ENCODE measurements at places on chromosomes 13 and 19.
A peak's percentile ranks its signal among the peaks of the same experiment; 100 is the strongest.

DNA sequence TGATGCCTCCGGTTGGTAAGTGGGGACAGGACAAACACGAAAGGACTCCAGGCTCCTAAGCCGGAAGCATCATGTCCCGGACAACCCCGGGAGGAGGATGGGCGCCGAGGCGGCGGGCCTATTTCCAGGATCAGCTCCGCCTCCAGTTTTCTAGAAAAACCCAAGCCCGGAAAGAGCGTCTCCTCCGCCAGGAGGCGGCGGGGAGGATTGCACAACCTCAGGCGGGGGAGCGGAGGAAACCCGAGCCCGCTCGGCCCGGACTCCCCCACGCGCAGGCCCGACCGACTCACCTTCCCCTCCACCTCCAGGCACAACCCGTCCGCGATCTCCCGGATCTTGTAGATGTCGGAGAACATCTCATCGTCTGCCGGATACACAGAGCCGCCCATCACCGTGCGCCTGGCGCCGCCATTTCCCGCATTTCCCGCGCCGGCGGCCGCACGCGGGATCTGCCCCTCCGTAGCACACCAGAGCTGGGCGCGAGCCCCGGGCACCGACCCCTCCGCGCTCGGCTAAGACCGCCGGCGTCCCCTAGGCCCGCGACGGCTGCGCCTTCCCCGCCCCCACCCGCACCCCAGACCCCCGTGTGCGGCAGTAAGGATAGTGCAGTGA, 455 bp downstream of the TPT1 start:
- DNase-seq, result peak; percentile 80

GRCh38 chr13:31385540-31385939, 185.8 kb downstream of the B3GLCT start:
- DNase-seq, result no peak

GRCh38 chr13:73902296-73902695, 231.9 kb downstream of the KLF12 start:
- no peak for DNase-seq

DNA sequence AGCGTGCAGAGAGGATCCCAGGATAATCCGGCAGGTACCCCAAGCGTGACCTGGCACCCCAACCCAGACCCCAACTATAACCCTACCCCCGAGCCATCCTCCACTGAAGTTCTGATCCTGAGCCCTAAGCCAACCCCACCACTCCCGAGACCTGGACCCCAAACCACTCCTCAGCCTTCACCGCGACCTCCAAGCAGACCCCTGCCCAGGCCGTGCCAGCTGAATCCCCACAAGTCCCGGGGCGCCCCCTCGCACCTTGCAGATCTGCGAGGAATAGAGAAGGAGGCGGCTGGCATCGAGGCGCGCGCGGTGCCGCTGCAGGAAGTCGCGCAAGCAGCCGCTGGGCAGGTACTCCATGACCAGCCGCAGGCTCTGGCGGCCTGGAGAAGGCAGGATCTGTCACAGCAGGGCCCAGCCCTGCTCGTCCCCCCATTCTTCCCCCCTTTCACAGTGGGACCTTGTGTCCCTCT, 10.1 kb upstream of the INSL3 start:
- no peak for DNase-seq

GRCh38 chr13:110443622-110444225, 117.8 kb downstream of the RAB20 start:
- DNase-seq, result no peak

GRCh38 chr13:25097426-25097825, 1.5 kb downstream of the PABPC3 start:
- no peak for DNase-seq

DNA sequence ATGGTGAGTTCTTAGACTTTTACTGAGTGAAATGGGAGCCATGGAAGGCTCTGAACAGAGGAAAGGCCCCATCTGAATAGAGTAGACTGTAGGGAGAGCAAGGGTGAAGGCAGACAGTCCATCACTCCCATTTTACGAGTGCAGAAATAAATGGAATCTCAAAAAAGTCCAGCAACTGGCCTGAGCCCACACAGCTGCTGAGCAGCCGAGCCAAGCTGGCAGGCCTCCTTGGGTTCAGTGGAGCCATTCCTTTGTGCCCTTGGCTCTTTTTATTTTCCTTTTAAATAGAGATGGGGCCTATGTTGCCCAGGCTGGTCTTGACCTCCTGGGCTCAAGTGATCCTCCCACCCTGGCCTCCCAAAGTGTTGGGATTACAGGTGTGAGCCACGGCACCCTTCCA, 1.0 kb upstream of the MYH14 start:
- no peak for DNase-seq

- DNase-seq, result peak; percentile 25
These were observed 18.7 kb downstream of the LSM4 start for GRCh38 chr19:18304208-18304457.

- no peak for DNase-seq
These were observed 34.4 kb downstream of the STARD13 start for GRCh38 chr13:33251131-33251661.

DNA sequence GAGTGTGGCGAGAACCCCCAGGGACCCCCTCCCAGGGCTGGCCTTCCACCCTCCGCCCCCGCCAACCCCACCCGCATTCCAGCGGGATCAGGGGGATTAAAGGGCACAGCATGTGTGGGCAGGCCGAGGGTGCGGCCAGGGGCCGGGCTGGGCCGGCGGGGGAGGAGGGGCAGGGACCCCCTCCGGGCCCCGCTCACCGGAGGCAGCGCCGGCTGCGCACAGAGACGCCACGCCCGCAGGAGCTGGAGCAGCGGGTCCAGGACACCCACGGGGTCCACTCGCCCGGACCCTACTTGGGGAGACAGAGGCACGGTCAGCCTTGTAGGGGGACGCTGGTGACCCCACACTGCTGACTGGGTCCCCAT, 2.4 kb downstream of the ADAMTSL5 start:
- no peak for DNase-seq

DNA sequence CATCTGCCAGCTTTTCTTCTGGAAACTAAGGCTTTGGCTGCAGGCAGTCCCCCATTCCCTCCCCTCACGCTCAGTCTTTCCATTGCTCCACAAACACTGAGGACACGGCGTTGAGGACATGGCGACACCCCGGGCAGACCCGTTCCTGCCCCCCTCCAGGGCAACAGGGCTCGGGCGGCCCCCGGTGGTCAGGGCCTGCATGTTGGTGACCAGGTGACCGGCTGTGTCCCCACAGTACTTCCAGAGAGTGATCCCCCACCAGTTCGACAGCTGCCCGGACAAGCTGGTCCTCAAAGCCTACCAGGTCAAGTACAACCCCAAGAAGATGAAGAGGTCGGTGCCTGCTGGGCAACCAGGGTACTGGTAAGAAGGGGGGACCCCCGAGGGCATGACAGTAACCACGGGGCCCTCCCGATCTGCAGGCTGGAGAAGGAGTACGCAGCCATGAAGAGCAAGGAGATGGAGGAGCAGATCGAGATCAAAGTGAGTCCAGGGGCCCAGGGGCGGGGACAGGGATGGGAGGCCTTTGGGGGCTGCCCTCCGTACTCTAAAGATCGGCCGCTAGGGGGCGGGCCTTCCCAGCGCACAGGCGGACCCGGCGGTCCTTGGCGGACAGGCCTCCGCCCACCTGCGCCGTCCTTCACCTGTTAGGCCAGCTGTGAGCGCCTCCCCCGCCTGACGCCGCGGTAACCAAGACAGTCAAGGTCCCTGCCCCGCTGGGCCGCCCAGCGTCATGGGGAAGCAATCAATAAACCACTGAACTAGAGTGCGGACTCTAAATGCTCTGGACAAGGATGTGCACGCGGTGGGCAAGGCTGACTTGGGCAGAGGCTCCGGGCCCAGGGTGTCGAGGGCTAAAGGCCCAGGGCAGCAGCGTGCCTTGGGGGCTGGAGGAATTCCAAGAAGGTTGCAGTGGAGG, 21.1 kb downstream of the PRR36 start:
- DNase-seq, result peak; percentile 86

GRCh38 chr13:70188567-70188966, 80.3 kb upstream of the KLHL1 start:
- no peak for DNase-seq

DNA sequence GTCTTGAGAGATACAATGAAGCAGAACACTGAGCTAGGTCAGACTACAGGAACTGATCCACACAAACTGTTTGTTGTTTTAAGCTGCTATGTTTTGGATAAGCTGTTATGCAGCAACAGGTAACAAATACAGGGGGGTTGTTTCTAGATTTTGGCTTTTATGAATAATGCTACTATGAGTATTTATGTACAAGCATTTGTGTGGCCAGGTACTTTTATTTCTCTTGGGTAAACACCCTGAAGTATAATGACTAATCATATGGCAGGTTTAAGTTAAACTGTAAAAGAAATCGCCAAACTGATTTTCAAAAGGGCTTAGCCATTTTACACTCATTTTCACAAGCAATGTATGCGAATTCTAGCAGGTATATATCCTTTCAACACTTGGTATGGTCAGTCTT, 166.0 kb downstream of the DNAJC3 start:
- DNase-seq, result no peak

DNA sequence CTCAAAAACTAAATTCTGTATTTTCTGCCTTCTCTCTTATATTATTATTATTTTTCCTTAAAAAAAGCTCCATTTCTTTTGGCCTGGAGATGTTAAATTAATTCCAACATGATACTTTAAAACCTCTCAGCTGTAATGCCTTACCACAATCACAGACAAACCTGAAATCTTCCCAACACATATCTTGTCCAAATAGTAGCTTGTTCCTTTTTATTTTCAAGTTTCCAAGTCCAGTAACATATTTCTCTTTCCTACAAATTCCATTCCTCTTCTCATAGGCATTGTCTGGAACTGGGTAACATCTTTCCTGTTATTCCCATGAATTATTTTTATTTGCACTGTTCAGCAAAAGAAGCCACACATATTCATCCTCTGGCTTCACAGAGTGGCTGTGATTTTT, 137.0 kb downstream of the SLITRK6 start:
- no peak for DNase-seq

GRCh38 chr13:63345835-63346234, 1930.2 kb upstream of the PCDH20 start:
- DNase-seq, result no peak

- no peak for DNase-seq
These were observed 2.1 kb downstream of the TEX30 start for GRCh38 chr13:102771298-102772041.

GRCh38 chr13:80151016-80151415, 189.9 kb downstream of the SPRY2 start:
- no peak for DNase-seq

DNA sequence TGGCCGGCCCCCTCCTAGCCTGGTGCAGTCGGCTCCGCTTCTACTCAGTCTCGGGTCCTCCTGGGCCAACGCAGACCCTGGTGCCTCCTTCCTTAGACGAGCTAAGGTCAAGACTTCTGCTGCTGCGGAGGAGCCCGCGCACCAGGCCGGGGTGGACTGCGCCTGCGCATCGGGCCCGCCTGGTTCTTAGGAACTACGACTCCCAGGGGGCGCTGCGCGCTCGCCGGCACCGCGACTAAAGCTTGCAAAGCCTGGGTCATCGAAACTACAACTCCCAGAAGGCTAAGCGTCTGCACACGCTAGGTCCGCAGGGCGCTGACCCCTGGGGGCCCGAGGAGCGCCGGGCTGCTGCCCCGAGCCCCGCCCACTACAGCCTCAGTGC, at the start of gene ZNF835:
Gene ZNF835 (minus strand): TSS at position 145 of the 382 bp plus-strand sequence. CDS start 6,559 bp downstream, outside the sequence.
- no peak for DNase-seq

GRCh38 chr19:29678484-29679106, 13.3 kb downstream of the PLEKHF1 start:
- no peak for DNase-seq

DNA sequence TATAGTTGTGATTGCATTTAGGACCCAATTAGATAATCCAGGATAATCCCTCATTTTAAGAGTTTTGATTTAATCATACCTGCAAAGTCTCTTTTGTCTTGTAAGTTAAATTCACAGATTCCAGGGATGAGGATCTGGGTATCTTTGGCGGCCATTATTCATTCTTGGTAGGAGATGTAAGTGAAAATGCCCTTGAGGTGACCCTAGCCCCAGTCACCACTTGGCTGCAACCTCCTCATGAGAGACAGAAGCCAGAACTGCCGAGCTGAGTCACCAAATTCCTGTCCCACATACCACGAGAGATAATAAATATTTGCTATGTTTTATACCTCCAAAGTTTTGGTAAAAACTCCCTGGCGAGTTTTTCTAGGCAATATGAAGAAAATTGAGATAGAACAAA, 389.4 kb downstream of the RFC3 start:
- DNase-seq, result no peak

DNA sequence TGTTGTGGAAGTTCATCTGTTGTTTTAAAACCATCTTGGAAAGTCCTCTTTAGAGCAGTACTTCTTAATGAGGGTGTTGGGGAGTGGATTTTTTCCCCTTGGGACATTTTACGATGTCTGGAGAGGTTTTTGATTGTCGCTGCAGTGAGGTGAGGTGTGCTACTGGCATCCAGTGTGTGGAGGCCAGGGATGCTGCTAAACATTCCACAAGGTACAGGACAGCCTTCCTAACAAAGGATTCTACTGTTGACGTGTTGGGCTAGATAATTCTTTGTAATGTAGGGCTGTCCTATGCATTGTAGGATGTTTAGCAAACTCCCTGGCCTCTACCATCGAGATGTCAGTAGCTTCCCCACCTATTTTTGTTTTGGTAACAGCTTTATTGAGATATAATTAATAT, 33.3 kb downstream of the NAA16 start:
- DNase-seq, result no peak

- DNase-seq, result no peak
These were observed 428.5 kb downstream of the GPC6 start for GRCh38 chr13:93655154-93655553.

DNA sequence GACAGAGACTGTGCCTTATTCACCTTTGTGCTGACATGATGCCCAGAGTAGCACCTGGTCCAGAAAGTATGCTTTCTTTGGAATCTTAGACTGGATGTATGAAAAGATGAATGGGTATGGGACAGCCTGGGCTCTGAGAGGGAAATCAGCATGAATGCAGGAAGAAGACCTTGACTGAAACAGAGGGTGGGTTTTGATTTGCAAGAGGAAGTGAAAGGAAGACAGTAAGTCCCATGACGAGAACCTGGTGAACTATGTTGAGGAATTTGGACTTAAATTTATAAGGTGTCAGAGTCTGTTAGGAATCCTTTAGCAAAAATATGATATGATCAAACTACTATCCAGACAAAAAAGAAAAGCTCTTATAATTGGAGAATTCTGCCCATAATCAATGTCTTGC, 301.9 kb downstream of the SPRY2 start:
- DNase-seq, result no peak

DNA sequence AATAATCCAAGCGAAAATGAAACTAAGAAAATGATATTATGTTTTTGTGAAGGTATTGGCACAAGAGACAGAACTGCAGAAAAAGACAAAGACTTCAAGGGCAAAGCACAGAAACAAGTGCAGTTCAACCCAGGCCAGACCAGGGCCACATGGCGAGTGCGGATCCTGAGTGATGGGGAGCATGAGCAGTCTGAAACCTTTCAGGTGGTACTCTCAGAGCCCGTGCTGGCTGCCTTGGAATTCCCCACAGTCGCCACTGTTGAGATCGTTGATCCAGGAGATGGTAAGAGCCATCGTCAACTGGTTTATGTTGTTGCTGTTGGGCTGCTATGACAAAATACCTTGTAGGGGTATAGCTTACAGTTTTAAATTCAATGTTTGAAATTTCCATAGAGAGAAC, 82.6 kb downstream of the FREM2 start:
- DNase-seq, result no peak

- DNase-seq, result no peak
These were observed 36.0 kb upstream of the NEK3 start for GRCh38 chr13:52195401-52195837.
